Stimulated activated CD4-positive, alpha-beta T cell treated with anti-CD3 and anti-CD28 coated beads, Interleukin-1b, Interleukin-23, amount 100 ng/mL, for 48 hours (primary cell): ENCODE measurements at places on chromosomes 6 and 20.

DNA sequence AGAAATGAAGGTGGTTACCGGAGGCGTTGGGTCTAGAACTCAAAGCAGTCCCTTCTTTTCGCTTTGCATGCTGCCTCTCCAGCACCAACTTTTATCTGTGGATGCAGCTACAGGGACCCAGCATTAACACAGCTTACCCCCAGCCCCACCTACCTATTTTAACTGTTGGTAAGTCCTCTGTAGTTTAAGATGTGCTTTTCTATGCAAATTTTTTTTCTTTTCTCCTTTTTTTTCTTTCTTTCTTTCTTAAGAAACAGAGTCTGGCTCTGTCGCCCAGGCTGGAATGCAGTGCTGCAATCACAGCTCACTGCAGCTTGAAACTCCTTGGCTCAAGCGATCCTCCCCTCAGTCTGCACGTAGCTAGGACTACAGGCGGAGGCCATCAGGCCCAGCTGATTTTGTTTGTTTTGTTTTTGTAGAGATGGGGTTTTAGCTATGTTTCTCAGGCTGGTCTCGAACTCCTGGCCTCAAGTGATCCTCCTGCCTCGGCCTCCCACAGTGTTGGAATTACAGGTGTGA is 6.5 kb upstream of the USP45 start:
- DNase-seq, result no peak

GRCh38 chr6:56916849-56917551 is 37.9 kb upstream of the BEND6 start:
- no peak for DNase-seq

GRCh38 chr6:45192556-45192955 is 135.6 kb upstream of the RUNX2 start:
- DNase-seq, result no peak

GRCh38 chr6:112408522-112408921 is 61.4 kb downstream of the RFPL4B start:
- no peak for DNase-seq

GRCh38 chr20:17505636-17506517 is 25.3 kb downstream of the BFSP1 start:
- peak; percentile 69 for DNase-seq

DNA sequence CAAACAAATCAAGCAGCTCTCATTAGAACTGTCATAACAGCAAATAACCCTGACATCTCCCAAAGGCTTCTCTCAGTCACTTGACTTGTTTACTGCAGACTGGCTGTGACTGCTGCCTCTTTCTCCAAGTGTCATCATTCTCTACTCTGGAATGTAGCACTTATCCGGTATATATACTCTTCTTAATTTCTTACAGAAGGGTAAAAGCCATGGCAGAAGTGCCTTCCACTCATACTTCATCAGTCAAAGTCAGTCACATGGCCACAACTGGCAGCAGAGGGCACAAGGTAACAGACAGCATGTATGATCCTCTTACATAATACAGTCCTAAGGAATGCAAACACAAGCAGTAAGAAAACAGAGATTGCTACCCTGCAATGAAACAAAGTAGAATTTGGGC is 9.3 kb downstream of the NAPB start:
- DNase-seq, result no peak

GRCh38 chr6:69090132-69090531 is 455.1 kb downstream of the ADGRB3 start:
- DNase-seq, result no peak

DNA sequence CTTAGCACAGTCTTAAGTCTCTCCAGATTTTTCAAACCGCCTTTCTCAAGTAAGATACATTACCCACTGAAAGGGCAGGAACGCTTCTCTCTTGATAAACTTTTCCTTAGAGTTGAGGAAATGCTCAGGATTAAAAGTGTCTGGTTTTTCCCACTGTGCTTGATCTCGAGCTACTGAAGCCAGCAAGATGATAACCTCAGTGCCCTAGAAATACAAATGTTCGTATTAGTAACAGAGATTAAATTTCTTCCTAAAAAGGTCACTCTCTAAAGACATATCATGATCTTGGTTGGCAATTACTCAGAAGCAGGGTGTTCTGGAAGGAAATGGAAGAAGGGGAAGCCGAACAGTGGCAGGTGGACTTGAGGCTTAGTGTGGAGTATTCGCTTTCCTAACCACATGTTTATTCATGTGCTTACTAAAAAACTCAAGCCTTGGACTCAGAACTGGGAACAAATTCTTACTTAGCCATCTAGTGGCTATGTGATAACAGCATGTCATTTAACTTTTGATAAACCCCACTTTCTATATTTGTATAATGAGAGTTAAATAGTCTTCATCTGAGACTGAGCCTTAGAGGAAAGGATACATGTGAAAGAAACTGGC is 20.1 kb downstream of the C6orf141 start:
- no peak for DNase-seq

- no peak for DNase-seq
Observed at GRCh38 chr6:170095273-170095981, 195.5 kb downstream of the DLL1 start.

DNA sequence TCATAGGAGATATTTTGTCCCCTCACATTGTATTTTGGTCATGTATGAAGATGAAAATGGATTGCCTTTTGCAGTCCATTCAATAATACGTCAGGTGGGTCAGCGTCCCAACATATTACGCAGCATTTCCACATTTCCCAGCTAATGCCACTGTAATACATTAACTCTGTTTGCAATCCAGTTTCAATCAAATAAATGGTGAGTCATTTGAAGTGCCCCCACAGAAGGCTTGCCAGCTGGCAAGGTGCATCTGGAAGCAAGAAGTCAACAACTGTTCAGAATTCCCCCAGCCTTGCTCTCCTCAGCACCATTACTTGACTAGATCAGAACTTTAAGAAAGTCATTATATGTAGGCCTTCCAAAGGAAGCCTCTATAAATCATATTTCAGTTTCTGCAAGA is 50.4 kb downstream of the PHACTR1 start:
- DNase-seq, result no peak

DNA sequence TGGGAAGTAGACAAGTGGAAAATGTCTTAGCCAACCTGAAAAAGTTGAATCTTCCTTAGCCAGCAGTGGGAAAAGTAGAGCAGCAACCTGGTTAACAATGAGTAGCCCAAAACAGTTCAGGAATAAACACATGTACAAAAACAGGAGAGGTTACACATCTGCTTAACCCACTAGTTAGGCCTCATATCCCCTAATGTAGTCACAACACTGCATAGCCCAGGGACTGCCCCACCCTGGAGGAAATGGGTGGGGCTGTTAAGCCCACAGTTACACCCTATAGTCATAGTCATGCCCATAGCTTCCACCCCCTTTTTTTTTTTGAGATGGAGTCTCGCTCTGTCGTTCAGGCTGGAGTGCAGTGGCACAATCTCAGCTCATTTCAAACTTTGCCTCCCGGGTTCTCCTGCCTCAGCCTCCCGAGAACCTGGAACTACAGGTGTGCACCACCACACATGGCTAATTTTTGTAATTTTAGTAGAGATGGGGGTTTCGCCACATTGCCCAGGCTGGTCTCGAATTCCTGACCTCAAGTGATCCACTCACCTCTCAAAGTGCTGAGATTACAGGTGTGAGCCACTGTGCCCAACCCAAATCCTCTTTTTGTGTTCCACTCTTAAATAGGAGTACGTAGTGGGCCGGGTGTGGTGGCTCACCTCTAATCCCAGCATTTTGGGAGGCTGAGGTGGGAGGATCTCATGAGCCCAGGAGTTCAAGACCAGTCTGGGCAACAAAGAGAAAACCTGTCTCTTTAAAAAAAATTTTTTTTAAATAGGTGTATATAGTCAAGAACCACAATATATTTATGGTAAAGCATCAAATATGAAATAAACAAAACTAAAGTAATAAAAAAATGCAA is 24.5 kb downstream of the ILRUN start:
- peak; percentile 80 for DNase-seq

GRCh38 chr6:144581812-144582537 is 296.8 kb downstream of the UTRN start:
- no peak for DNase-seq

GRCh38 chr6:150076196-150076893 is 7.4 kb upstream of the ULBP3 start:
- DNase-seq, result no peak

- no peak for DNase-seq
Observed at GRCh38 chr20:46213946-46214823, 94.1 kb downstream of the CDH22 start.

DNA sequence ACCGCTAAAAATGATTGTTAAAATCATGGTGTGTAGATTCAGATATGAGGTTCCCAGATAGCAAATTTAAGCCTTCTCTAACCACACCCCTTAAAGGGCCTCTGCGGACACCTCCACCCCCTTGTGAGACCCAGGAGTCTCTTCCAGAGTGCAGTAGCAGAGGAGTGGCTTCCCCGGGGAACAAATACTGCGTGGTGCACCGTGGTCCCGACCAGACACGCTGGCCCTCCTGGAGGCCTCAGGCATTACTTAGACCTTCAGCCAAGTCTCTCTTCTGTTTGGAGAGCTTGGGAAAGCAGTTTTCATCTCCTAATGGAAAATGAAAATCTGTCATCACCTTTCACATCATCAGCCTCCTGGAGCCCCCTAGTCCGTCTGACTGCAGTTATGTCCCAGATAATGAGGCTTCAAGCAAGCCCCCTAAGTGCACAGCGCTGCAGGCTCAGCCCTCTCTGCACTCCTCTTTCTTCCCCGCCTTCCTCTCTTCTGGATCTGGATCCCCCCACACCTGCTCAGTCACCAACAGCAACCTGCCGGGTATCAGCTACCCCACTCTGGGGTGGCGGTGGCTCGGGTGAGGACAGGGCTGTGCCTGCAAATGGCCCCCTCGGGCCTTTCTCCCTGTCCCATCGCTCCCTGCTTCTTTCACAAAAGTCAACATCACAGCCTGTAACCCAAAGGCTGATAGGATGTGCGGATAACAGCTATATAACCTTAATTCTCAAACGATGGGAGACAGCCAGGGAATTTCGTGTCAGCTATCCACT is 58.8 kb upstream of the TAGAP start:
- DNase-seq, result no peak
